ENCODE measurements at places on chromosomes 13 and 19. TPM values are rescaled to one million over a fixed set of nuclear protein-coding genes. Genes with fewer than 3 reads are reported as not detected.

DNA sequence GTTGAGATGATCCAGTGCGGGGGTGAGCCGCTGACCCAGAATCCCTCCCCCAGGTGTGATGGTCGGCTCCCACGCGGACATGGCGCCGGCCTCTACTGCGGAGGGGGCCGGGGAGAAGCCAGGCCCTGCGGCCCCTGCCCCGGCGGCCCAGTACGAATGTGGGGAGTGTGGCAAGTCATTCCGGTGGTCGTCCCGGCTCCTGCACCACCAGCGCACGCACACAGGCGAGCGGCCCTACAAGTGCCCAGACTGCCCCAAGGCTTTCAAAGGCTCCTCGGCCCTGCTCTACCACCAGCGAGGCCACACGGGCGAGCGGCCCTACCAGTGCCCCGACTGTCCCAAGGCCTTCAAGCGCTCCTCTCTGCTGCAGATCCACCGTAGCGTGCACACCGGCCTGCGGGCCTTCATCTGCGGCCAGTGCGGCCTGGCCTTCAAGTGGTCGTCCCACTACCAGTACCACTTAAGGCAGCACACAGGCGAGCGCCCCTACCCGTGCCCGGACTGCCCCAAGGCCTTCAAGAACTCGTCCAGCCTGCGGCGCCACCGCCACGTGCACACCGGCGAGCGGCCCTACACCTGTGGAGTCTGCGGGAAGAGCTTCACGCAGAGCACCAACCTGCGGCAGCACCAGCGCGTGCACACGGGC is 3.7 kb upstream of the NAT14 start:
- H3K4me3 ChIP-seq, result no peak overlapping the region
- no peaks in the 10 kb centered on the region for H3K4me1 ChIP-seq
- DNase-seq, result peak; percentile 64

DNA sequence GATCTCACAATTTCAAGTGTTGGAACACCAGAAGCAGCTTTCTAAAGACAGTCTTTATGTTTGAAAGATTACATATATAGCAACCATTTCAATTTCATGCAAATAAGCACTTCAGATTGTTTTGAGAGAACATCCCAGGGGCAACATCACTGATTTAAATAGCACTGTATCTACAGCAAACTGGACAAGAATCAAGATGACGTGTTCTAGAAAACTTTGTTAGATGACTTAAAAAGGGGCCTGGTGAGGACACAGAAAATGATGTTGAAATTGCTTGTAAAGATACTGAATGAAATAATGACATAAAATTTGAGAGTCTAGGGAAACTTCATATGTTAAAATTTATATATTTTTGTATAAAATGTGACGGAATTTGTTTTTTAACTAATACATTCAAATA is 277.1 kb downstream of the KLF12 start:
- no peak overlapping the region for H3K4me3 ChIP-seq
- no peaks in the 10 kb centered on the region for H3K4me1 ChIP-seq
- H3K27me3 ChIP-seq, result no peaks in the 10 kb centered on the region

- no peak overlapping the region for H3K4me3 ChIP-seq
- H3K36me3 ChIP-seq, result peaks cover 76% of the 10 kb centered on the region
- no peaks in the 10 kb centered on the region for H3K27me3 ChIP-seq
- no peaks in the 10 kb centered on the region for H3K4me1 ChIP-seq
These were observed 24.1 kb downstream of the HNRNPM start for GRCh38 chr19:8468761-8469373.

DNA sequence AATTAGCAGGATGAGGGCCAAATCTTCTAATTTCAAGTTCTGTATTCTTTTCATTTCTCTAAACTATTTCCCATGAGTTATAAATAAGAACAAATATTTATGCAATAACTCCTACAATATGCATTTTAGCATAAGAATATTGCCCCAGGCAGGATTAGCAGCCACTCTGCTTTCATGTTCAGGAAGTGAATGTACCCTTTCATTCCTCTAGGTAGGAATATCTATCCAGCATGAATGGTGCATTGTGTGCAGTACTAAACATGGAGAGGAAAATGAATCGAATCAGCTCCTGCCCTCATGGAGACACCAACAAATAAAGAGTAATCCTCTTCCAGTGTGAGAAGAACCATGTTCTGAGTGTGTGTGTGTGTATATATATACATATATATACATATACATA is 41.0 kb downstream of the LHFPL6 start:
- no peak overlapping the region for H3K27ac ChIP-seq
- H3K4me3 ChIP-seq, result no peak overlapping the region
- no peaks in the 10 kb centered on the region for H3K4me1 ChIP-seq
- no peaks in the 10 kb centered on the region for H3K27me3 ChIP-seq

DNA sequence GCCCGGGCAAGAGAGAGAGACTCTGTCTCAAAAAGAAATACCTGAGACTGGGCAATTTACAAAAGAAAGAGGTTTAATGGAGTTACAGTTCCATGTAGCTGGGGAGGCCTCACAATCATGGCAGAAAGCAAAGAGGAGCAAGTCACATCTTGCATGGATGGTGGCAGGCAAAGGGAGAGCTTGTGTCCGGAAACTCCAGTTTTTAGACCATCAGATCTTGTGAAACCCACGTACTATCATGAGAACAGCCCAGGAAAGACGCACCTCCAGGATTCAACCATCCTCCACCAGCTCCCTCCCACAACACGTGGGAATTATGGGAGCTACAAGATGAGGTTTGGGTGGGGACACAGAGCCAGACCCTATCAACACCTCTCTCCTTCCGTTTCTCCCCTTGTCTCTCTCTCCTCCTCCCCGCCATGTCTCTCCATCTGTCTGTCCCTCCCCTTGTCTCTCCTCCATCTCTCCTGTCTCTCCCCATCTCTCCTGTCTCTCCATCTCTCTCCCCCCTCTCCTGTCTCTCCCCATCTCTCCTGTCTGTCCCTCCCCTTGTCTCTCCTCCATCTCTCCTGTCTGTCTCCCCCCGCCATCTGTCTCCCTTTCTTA is 10.0 kb downstream of the POLR2E start:
- no peak for DNase-seq
- H3K27me3 ChIP-seq, result no peaks in the 10 kb centered on the region
- no peak overlapping the region for H3K4me3 ChIP-seq
- no peak overlapping the region for H3K27ac ChIP-seq

GRCh38 chr13:74695021-74695800 is 561.0 kb upstream of the KLF12 start:
- H3K4me3 ChIP-seq, result no peak overlapping the region
- H3K4me1 ChIP-seq, result no peaks in the 10 kb centered on the region
- DNase-seq, result no peak
- no peaks in the 10 kb centered on the region for H3K27me3 ChIP-seq

- no peak overlapping the region for H3K4me3 ChIP-seq
- H3K27ac ChIP-seq, result no peak overlapping the region
- no peak for DNase-seq
- H3K4me1 ChIP-seq, result no peaks in the 10 kb centered on the region
- H3K36me3 ChIP-seq, result peaks cover 2% of the 10 kb centered on the region
These were observed 291.9 kb downstream of the NDFIP2 start for GRCh38 chr13:79772811-79773210.

- no peaks in the 10 kb centered on the region for H3K27me3 ChIP-seq
- H3K4me3 ChIP-seq, result no peak overlapping the region
- H3K4me1 ChIP-seq, result no peaks in the 10 kb centered on the region
- no peaks in the 10 kb centered on the region for H3K36me3 ChIP-seq
- DNase-seq, result peak; percentile 17
These were observed 11.2 kb upstream of the PROZ start for GRCh38 chr13:113147206-113147605.

GRCh38 chr19:22602631-22603272 is 31.4 kb upstream of the ZNF492 start:
- DNase-seq, result no peak
- no peak overlapping the region for H3K27ac ChIP-seq
- no peaks in the 10 kb centered on the region for H3K27me3 ChIP-seq
- no peaks in the 10 kb centered on the region for H3K4me1 ChIP-seq
- peaks cover 35% of the 10 kb centered on the region for H3K36me3 ChIP-seq
- H3K4me3 ChIP-seq, result no peak overlapping the region

GRCh38 chr19:52086481-52086880 is 9.1 kb downstream of the ZNF841 start:
- peaks cover 86% of the 10 kb centered on the region for H3K36me3 ChIP-seq
- H3K4me3 ChIP-seq, result no peak overlapping the region
- H3K4me1 ChIP-seq, result no peaks in the 10 kb centered on the region
- H3K27me3 ChIP-seq, result no peaks in the 10 kb centered on the region
- no peak overlapping the region for H3K27ac ChIP-seq
- no peak for DNase-seq

DNA sequence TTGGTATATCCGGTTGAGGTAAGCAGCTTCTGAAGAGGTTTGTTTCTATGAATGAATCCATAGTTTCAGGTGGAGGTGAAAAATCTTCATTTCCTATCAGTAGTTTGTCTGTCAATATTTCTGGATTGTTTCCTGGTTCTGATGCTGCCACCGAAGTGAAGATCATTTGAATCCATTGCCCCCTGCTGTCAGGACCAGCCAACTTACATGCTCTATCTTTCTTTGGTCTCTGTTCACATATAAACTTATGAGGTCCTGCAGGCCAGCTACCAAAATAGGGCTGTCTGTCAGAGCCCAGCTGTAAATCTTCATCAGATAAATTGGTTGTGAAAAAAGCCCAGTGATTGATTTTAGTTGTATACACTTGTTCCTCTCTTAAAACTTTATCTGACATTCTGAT is 15.2 kb upstream of the N4BP2L1 start:
- no peak for DNase-seq
- no peaks in the 10 kb centered on the region for H3K27me3 ChIP-seq
- no peaks in the 10 kb centered on the region for H3K4me1 ChIP-seq
- H3K4me3 ChIP-seq, result no peak overlapping the region
- H3K36me3 ChIP-seq, result no peaks in the 10 kb centered on the region
- H3K27ac ChIP-seq, result no peak overlapping the region

GRCh38 chr13:46307554-46307953 is 79.5 kb downstream of the RUBCNL start:
- no peaks in the 10 kb centered on the region for H3K27me3 ChIP-seq
- no peaks in the 10 kb centered on the region for H3K4me1 ChIP-seq
- no peak overlapping the region for H3K27ac ChIP-seq
- no peaks in the 10 kb centered on the region for H3K36me3 ChIP-seq
- no peak for DNase-seq

The SIGLEC12 gene
- total RNA-seq, result not detected

The LGALS7 gene
- total RNA-seq, result 0.92 TPM

The ZNF580 gene
- 22.4 TPM for total RNA-seq

The SAE1 gene
- total RNA-seq, result 232 TPM

The CBY2 gene
- total RNA-seq, result not detected

The ZNF491 gene
- total RNA-seq, result 0.77 TPM

The HIPK4 gene
- 0.15 TPM for total RNA-seq
